ENCODE measurements at places on chromosomes 6 and 20.

GRCh38 chr6:107740496-107741190 is 83.5 kb downstream of the SCML4 start:
- DNase-seq = no peak

- no peak for DNase-seq
These were observed 80.6 kb downstream of the CDYL start for GRCh38 chr6:4856785-4857184.

DNA sequence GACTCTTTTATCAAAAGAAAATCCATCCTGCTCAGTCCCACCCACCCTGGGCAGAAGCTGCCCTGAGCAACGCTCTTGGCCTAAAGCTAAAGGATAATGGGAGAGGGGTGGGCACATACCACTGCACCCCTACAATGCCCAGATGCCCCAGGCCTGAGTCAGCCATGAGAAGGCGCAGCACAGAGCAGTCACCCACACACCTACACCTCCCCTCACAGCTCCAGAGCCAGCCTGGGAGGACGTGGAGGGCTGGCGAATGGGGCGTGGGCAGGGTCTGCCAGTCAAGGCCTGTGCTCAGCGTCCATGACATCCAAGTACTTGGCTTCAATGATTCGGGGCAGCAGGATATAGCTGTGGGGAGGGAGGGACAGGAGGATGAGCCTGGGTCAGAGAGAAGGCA is 11.5 kb downstream of the SLC4A11 start:
- no peak for DNase-seq

DNA sequence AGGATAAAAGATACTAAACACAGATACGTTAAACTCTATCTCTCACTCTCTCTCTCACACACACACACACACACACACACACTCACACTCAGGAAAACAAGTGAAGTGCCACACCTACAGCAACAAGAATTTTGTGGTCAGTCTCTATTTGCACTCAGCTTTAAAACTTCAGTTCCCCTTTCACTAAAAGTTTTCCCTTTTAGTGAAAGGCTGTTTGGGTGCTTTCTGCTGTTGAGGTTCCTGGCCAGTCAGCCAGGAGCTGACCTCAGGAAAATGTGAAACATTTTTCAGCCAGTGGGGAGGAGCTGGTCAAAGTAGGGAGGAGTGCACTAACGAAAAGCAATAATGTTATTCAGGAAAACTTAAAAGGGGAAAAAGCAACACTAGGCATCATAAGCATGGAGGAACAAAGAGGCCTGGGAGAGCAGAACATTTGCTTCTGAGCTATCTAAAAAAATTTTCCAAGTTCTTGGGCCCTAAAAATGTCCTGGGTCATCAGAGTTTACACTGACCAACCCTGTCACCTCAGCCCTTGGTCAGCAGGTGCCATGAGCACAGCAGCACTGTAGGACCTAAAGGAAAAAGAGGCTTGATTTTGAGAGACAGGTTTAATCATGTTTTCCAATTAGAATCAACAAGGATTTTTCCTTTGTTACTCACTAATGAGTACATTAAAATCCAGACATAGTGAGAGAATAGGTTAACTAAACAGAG is 30.7 kb upstream of the NT5E start:
- no peak for DNase-seq

GRCh38 chr6:18207949-18208348 is 52.7 kb downstream of the KDM1B start:
- DNase-seq = no peak

- DNase-seq = no peak
These were observed 526 bp downstream of the SULF2 start for GRCh38 chr20:47784599-47785310.

DNA sequence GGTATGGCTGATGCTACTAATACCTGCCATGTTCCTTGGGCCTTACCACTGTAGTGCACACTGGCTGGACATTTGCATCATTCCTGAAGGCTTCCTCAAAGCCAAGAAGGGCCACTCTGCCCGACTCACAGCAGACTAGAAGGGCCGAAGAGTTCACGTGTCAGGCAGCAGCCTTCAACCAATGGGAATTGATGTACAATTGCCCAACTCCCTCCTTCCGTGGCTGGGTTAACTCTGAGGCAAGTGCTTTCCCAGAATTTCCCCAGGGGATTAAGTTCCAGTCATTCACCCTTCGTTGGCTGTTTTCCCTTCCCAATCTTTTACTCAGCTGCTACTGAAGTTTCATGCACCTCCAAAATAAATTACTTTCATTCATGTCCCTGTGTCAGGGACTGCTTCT is 29.8 kb downstream of the PSMB9 start:
- no peak for DNase-seq

- DNase-seq = no peak
These were observed 48.5 kb downstream of the LIN28B start for GRCh38 chr6:105005451-105005850.

- DNase-seq = no peak
These were observed 53.6 kb upstream of the SMOC2 start for GRCh38 chr6:168387426-168387825.

DNA sequence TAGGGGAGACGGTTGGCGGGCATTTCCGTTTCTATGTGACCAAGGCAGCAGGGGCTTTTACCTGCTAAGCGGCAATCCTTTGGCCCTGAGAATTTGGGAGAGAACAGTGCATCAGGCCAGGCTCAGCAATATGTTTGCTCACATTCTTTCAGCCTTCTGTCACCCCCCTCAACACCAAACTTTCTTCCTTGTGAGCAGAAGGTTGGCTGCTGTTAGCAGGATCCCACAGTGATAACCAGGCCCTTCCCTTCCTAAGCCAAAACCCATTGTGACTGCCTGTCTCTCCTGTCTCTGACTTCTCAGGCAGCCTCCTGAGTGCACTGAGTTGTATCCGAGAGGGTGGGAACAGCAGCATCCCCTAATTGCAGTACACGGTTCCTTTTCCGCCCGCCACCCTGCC is 43.7 kb downstream of the STK35 start:
- DNase-seq = no peak

DNA sequence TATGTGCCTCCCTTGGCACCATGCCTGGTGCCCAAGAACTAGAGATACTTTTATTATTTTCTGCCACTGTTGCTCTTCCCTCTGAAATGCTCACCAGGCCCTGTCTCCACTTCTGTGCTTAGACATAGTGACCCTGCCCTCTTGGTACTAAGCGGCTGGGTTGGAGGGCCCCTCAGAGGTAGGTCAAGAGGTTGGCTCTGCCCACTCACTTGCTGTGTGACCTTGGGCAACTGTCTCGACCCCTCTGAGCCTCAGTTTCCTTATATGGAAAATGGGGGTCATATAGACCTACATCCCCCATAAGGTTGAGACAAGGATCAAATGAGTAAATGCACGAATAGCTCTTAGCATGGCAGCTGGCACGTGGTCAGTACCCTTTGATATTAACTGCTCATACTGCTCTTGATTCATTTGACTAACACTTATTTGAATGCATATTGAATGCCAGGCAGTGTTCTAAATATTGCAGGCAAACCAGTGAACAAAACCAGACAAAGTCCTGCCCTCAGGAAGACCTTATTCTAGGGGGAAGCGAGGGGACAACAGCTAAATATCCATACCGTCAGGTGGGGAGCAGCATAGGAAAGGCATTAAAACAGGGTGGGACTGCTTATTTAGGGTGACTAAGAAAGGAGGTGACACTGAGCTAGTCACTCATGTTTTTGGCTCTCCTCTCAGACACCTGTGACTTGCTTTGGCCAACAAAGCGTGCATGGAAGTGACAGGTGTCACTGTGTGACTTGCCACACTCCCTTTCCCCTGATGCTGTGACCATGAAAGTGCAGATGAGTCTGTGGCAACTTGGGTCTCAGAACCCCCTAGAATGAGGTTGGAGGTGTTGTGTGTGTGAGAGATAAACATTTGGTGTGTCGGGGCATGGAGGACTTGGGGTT is 14.3 kb upstream of the SPO11 start:
- no peak for DNase-seq

GRCh38 chr6:14932485-14933182 is 313.2 kb upstream of the JARID2 start:
- DNase-seq = no peak

GRCh38 chr6:42841844-42842584 is 37.4 kb upstream of the RPL7L1 start:
- no peak for DNase-seq

DNA sequence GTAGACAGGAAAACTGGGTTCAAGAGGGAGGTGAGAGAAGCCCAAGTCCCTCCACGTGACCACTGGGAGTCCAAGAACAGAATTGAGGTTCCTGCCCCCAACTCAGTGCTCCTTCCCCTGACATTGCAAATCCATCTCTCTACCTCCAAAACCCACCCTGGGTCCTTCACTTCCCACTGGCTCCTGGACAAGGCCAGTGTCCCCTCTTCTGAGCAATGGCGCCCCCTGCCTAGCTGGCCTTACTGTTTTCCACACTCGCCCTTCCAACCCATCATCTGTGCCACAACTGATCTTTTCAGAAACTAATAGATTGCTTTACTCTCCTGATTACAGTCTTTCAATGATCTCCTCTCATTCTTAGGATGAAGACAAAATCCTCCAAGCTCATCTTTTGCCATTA is 200.3 kb downstream of the ANKRD60 start:
- no peak for DNase-seq

DNA sequence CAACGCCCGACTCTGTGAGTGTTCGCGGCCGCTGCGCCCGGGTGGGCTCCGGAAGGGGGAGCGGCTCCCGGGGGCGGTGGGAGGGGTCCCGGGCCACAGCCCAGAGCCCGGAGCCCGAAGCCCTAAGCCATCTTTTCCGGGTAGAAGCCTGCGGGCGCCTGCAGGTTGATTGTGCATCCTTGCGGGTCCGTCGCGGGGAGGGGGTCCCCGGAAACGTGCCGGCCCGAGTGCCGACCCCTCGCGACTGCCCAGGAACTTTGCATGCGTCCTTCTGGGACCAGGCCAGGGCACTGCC is 413 bp downstream of the PTPRA start:
- peak; percentile 24 for DNase-seq

- no peak for DNase-seq
These were observed 26.5 kb upstream of the ANGPT4 start for GRCh38 chr20:942611-943010.

GRCh38 chr6:82521369-82521768 is 157.8 kb downstream of the TPBG start:
- DNase-seq = no peak

DNA sequence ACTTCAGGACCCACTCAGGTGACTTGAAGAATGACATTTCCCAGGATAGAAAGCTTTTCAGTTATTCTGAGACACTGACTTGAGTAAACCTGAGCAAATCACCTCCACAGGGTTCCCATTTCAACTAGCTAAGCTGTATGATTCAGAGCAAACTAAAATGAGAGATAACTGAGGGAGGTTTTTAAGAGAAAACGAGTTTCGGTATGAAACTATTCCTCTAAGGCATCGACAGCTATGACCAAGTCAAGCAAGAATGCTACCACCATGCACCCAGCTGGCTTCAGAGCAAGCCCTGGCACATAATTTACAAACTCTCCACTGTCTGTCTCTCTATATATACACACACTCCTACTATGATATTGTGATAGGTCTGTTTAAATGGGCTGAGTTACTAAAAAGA is 75.4 kb downstream of the PERP start:
- DNase-seq = no peak

DNA sequence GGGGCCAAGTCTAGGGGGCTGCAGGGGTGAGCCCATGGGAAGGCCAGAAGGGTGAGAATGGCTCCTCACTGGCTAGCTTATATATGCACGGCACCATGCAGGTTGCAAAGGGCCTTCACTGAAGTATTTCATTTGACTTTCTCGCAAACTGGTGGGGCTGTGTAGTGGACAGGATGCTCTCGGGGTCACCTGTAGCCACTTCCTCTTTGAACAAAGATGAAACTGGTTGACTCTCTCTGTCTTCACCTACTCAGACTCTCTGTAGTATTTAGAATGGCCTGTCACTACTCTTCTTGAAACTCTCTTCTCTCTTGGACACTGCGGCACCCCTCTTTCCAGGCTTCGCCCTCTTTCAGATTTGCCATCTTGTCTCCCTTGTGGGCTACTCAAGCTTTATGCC is 560.5 kb downstream of the PKHD1 start:
- DNase-seq = no peak

- no peak for DNase-seq
These were observed 142.5 kb upstream of the FERMT1 start for GRCh38 chr20:6265204-6265904.

GRCh38 chr6:12608016-12608860 is 108.3 kb upstream of the PHACTR1 start:
- no peak for DNase-seq

DNA sequence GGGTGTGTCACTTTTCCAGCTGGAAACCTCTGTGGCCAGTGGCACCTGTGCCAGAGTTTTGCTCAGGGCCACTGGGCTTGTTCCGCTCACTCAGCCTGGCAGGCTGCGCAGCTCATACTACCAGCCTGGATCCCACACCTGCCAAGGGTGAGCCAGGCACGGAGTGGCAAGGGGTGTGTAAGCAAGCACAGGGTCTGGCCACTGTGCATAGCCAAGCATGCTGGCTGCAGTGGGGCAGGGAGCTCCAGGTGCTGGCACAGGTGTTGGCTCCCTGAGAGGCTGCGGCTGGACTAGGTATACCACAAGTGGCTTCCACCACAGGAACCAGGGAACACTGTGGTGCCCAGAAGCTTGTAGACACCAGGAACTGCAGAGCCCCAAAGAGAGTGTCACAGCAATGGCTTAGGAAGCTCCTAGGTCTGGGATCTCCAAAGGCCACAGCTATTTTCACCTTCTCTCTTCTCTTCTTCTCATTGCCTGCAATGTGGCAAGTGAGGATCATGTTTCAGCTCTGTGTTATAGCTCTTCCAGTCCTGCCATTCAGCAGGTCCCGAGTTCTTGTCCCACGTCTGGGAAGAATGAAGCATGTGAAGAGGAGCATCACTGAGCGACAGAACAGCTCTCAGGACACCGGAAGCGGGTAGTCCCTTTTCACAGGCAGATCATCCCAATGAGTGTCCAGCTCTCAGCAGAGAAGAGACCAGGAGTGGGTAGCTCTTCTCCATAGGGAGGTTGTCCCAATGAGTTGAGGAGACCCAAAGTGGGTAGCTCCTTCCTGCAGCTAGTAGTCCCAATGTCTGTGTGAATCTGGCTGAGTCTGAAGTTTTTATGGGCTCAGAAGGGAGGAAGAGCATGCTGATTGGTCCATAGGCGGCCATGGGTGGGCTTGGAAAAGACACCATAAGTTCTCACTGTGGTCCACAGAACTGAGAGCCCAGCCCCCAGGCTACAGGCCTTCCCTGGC is 41.3 kb downstream of the WASF1 start:
- DNase-seq = no peak

DNA sequence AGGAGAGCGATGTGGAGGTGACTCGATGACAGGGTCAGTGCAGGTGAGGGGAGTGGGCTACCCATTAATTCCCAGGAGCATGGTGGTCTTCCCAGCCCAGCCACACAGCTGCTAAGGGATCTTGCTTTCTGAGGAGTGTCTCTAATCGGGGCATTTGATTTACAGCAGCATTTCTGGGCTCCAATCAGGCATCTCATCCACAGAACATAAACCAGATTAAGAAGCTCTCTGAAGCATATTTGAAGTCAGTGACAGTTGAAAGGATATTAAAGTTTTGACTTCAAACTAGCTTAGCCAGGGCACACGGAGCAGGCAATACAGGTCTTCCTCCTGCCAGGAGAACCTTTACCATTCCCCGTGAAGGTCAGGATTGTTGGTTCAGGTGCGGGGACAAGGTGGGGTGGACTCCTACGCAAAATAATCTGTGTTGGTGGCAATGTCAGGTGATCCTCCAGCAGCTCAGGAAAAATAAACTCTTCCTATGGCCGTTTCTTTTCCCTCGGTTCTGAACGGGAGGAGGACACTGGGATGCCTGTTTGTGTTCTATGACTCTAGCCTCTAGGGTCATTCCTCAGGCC is 39.9 kb upstream of the ZNF831 start:
- DNase-seq = no peak

Data from stimulated activated CD8-positive, alpha-beta memory T cell treated with anti-CD3 and anti-CD28 coated beads, Interleukin-4, amount 100 ng/mL, for 1 hour (primary cell).